ENCODE measurements at places on chromosomes 6 and 20. TPM values are rescaled to one million over a fixed set of nuclear protein-coding genes. Genes with fewer than 3 reads are reported as not detected.

IPCEF1 gene
- total RNA-seq: 13.8 TPM

ZSWIM3 gene
- 5.7 TPM for total RNA-seq

RBM38 gene
- total RNA-seq: 119 TPM

SLC32A1 gene
- total RNA-seq: not detected

PM20D2 gene
- total RNA-seq: 5.5 TPM

NUDT3 gene
- total RNA-seq: 9.9 TPM

BANF2 gene
- not detected for total RNA-seq

PRICKLE4 gene
- not detected for total RNA-seq

DACT2 gene
- 0.15 TPM for total RNA-seq

CST1 gene
- total RNA-seq: not detected

DNA sequence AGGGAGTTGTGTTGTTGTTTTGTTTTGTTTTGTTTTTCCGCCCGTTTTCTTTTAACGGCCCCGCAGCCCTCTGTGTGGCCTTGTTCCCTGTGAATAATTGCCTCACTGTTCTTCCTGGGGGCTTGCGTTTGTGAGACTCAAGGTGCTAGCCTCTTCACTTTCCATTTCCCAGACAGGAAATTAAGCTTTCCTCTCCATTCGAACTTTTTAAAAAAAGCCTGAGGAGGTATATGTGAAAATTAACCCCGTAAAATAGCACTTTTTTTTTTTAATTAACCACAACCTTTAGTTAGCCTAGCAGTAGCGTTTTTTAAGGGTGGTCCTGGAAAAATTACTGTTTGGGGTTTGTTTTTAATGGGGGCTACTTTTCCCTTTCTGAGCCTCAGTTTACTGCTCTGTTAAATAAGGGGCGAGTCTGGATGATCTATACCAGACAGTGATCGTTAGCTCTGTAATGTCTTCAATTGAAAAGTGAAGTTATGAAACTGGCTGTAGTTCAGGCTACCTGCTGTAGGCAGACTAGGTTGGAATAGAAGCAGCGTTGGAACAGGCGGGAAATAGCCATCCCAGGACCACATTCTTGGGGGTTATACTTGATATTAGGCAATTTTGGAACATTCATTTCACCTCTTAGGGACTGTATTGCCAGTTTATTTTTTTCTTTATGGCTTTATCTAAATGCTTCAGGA lies 1.7 kb downstream of the STX16 start:
- DNase-seq: no peak

DNA sequence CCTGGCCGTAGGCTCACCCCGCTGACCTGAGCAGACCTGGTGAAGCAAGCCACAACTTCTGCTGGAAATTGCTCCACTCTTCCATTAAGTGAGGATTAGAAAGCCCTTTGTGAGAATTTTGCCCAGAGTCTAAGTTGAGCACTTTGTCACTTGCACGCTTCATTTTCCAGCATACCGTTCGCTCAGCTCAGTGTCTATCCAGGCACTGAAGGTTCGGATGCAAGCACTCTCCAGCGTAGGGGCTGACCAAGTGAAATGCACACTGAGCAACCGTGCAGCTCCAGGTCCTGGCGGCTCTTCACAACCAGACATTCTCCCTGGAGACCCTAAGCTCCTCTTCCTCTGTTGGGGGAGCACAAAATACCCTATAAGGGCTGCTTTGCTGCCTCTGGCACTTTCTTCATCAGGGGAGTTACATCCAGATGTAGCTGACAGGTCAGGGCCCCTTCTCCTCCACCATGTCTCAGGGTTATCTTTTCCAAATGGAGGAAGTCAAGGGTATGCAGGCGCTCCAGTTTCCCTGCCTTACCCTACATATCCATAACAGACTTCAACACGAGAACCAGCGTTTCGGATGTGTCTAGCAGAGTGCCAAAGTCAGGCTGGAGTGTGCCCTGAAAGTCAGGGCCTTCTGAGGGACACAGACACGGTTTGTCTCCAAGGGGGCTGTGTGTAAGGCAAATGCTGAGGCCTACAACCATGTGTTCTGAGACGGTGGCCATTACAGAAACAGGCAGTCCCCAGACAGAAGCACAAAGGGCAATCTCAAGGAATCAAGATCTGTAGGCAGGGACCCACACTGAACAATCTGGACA lies 146.7 kb upstream of the AFDN start:
- no peak for DNase-seq

- no peak for DNase-seq
Observed at GRCh38 chr6:51459958-51460357, 627.5 kb downstream of the PKHD1 start.

DNA sequence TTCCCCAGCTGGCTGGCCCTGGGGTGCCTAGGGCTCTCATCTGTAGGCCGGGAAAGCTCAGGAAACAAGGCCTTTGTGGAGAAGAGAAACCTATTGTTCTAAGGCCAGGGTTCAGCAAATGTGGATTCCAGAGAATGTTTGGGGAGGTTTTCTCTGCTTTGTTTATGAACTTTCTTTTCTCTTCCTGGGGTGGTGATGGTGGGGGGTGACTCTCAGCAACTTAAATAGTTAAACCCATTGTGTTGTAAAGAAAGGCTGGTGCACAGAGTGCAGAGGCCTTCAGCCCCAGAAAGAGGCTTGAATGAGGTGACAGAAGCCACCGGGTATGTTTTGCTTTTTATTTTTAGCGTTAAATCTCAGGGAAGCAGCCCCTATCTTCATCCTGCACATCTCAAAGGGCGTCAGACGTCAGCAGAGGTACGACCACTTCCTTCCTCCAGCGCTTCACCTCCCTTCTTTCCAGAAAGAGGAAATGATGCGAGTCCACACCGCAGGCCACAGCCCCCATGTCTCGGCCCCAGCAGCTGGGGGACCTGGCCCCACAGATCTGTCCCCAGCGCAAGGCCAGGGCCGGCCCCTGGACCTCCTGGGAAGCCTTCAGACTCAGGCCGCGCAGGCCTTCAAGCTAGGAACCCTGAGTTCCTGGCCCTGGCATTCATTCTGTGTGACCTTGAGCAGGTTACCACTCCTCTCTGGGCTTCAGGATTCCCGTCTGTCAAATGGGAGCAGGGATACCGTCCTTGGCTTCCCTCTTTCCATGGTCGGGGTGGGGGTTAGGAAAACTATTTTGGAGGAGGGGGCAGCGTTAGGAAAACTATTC lies 605 bp upstream of the PPP1R16B start:
- DNase-seq: peak; percentile 88

DNA sequence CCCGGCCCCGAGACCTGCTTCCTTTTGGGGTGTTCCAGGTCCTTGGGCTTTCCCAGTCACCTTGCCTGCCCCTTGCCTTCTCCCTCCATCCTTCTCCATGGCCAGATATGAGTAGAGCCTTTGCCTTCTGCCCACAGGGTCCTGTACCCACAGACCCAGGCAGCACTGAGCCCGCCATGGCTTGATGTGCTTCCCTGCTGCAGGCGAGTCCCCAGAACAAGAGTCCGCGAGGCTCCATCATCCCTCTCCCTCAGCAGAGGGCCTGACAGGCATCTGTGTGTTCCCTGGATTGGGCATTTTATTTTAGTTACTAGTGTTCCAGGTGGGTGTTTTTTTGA lies 21.9 kb downstream of the PYGB start:
- no peak for DNase-seq

DNA sequence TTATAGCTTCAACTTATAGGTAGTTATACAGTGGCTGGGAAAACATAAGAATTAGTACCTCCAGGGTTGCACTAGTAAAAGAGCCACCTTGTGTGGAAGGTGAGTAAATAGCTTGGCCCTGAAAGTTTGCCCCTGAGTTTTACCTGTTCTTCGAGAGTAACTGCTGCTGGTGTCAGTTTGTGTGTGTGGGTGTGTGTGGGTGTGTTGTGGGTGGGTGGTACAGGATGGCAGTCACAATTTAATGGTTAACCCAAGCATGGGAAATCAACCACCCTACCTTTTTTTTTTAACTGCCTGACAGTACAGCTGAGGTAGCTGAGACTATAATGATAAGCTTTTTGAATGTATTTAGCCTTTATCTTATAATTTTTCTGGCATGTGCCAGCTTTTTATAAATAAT lies 137.3 kb downstream of the STXBP5 start:
- no peak for DNase-seq

GRCh38 chr20:14916360-14916920 lies 579.0 kb upstream of the FLRT3 start:
- no peak for DNase-seq

DNA sequence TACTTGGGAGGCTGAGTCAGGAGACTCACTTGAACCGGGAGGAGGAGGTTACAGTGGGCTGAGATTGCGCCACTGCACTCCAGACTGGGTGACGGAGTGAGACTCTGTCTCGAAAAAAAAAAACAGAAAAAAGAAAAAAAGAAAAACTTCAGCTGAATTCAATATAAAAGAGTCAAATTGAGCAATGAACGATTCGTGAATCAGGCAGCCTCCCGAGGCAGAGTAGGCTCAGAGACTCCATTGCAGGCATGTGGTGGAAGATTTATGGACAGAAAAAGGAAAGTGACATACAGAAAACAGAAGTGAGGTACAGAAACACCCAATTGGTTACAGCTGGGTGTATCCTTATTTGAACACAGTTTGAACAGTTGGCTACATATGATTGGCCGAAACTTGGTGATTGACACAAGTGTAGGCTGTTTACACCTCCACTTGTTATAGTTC lies 56.3 kb downstream of the HLA-DPB1 start:
- DNase-seq: no peak

DNA sequence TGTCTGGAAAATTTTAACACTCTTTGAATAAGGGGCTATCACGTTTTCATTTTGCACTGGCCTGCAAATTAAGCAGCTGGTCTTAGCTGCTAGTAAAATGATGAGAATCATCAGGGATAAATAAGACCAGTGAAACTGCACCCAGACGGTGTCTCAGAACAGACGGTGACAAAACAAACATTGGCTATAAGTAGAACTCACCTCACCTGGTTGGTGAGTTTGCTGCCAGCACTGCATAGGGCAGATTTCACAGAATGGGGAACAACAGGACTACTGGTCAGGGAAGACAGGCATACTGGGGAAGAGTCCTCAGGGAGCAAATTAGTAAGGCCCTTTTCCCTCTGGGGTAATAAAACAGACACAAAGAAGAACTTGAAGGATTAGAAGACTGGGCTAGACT lies 175.9 kb upstream of the CITED2 start:
- DNase-seq: no peak

DNA sequence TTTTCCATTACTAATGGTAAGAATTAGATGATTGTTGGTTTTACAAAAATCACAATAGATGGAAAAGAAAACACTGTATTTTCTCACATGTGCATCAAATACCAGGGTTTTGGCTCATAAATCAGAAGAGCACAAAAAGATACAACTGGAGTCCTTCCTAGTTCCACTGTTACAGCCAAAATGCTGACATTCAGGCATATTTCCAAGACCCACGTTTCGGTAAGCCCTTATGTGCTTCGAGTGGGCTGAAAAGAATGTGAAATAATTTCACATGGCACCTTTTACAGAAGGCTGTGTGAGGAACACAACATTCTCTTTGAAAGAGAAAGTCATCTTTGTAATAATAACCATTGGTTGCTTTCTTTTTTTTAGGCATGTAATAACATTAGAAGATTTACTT lies 326.7 kb upstream of the FLRT3 start:
- no peak for DNase-seq

GRCh38 chr20:26208296-26209091 lies 511.8 kb upstream of the ZNF337 start:
- peak; percentile 26 for DNase-seq

- DNase-seq: no peak
Observed at GRCh38 chr6:50030350-50030749, 8.6 kb upstream of the DEFB110 start.

GRCh38 chr20:35248641-35249475 lies 22.4 kb downstream of the MMP24 start:
- DNase-seq: no peak

Data from activated CD4-positive, alpha-beta memory T cell treated with anti-CD3 and anti-CD28 coated beads, Interleukin-2, amount 10 ng/mL, durations not matched to agents 7 days and 5 days (primary cell).